GM10248 (cell line): ENCODE measurements at places on chromosomes 2 and 18.

DNA sequence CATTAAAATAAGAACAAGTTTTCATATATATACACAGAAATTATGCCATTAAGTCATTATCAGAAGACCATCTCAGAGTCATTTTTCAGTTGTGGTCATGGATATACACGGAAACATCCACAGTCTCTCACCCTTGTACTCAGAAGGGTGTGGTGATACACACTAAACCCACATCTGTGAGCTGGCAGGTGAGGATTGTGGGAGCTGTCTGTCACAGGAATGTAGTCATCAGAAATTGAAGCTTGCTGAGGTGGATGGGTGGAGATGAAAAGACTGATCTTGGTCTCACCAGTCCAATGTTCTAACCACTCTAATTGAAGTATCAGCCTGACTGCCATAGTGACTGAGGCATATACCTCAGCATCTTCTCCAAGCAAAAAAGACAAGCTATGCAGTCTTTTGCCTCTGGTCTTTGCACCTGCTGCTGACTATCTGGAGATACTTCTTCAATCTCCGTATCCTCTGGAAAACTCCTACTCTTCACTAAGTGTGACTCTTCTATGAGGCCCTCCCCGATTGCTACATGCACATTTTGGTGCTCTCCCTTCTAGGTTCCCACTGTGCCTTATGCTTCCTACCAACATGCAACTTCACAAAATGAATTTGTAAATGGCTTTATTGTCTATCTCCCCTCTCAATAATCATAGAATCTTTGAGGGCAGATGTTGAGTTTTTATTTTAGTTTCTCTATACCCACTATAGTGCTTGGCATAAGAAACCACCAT, 232.8 kb downstream of the DYM start:
- DNase-seq: no peak

GRCh38 chr2:86482034-86482433, 40.9 kb downstream of the KDM3A start:
- DNase-seq: no peak

DNA sequence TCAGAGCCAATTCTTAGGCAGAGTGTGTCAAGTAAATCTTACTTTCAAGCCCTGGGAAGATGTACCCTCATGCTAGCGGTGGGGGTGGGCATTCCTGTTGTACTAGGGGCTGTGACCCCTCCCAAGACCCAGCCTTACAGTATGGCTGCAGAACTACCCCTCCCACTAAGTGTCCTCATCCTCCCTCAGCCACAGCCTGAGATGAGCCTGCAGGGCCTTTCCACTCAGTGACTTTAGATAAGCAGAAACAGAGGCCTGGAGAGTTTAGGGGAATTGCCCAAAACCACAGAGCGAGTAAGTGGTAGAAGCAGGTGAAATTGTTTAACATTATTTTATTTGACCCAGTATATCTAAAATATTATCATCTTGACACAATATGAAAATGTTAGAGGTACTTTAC, 36.6 kb downstream of the TTC32 start:
- DNase-seq: peak; percentile 36

- no peak for DNase-seq
Observed at GRCh38 chr18:69250305-69251151, 150.2 kb upstream of the DOK6 start.

DNA sequence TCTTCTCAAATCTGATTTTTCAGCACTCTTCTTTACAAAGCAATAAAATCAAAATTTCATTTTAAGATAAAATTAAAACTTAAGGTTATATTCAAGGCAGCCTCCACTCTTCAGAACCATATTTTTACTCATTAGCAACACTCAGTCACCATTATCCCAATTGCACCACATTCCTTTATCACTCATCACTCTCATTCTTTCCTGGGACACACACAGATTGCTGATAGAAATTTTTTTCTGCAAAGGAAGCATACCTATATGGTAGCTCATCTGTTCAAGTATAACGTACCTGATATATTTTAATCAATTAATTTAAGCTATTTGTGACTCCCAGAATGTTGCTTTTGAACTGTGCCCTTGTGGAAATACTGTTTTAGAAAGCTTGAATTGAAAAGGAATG, 1559.3 kb upstream of the ZEB2 start:
- DNase-seq: no peak

- DNase-seq: no peak
Observed at GRCh38 chr2:65383541-65384488, 48.6 kb downstream of the SPRED2 start.

DNA sequence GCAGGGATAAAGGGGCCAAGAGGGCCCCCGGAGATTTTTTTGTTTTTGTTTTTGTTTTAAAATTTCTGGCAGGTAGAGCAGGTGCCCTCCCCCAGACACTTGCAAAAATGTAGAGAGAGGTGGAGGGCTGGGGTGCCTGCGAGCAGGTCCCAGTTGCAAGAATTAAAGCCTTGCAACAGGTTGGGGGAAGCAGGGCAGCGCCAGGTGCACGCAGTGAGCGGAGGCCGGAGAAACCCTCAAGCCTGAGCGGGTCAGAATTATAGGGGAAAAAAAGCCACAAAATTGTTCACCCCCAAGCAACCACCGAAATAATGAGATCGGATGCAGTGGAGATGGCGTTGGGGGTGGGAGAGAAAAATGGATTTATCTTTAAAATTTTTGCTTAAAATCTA, 527 bp downstream of the IGFBP5 start:
- DNase-seq: no peak
